ENCODE measurements at places on chromosomes 2 and 18. TPM values are rescaled to one million over a fixed set of nuclear protein-coding genes. Genes with fewer than 3 reads are reported as not detected.

The PTPRN gene
- 2.2 TPM for total RNA-seq

The SMYD5 gene
- 27.5 TPM for total RNA-seq

The KCNIP3 gene
- total RNA-seq = 11.1 TPM

The DSG4 gene
- not detected for total RNA-seq

The ATL2 gene
- total RNA-seq = 197 TPM

The PRSS56 gene
- total RNA-seq = not detected

The RND3 gene
- 100.0 TPM for total RNA-seq

The PCBP1 gene
- 42.6 TPM for total RNA-seq

The UGT1A5 gene
- total RNA-seq = 0.24 TPM

The ABCB11 gene
- not detected for total RNA-seq

The NPC1 gene
- 93.4 TPM for total RNA-seq

The CFC1 gene
- total RNA-seq = not detected

The UGT1A4 gene
- 1.3 TPM for total RNA-seq

Measured in tracheal epithelial cell (primary cell).